ENCODE measurements at places on chromosomes 6 and 20. TPM values are rescaled to one million over a fixed set of nuclear protein-coding genes. Genes with fewer than 3 reads are reported as not detected.

GRCh38 chr20:48776306-48776705 is 51.5 kb downstream of the PREX1 start:
- DNase-seq: no peak

DNA sequence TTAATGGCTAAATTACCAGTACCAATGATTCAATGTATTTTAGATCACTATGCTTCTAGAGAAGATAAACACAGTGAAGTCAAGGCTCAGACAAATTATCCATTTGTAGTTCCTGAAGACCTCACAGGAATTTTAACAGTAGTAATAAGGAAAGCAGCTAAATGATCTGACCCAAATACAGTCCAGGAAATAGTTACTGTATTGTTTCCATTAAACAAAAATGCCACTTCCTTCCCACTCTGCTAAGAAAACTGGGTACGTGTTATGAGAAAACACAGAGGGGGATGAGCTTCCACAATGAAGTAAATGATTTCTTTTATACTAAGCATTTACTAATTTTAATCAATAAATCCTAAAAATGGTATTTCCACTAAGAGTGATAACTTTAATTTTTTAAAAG is 127.9 kb downstream of the CDK19 start:
- no peak for DNase-seq

The PRSS35 gene
- total RNA-seq: 36.2 TPM

DNA sequence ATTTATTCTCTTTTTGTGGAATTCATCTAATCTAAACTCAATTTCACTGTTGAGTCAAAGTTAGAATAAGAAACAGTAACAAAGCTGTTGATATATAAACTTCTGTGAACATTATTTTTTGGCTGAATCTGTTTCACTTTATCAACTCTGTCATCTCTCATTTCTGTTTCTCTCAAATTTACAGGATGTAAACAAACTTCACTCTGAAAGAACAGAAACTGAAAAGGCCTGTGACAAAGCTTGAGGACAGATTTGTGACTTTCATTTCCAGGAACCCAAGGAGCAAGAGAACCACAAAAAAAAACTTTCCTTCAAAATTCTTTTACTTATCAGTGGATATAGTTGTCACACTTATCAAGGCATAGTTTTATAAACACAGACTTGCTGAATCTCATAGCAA is 447.9 kb upstream of the OPRM1 start:
- DNase-seq: no peak

DNA sequence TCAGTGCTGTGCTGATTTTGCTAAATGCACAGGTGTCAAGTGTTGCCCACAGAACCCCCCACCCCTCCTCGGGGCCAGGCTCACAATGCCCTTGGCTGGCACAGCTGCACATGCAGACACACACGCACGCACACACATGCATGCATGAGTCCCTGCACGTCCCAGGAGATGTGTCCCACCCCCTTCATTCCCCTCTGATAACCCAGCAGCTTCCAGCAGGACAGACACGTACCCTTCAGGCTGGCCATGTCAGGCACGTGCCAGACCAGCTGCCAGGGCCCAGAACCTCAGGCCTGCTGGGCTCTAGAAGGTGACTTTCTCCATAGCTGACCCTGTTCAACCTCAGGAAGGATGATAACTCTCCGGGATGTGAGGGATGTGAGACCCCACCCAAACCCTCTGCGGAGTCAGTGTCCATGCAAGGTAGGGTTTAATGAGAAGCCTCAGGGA is 44.4 kb downstream of the MRPL14 start:
- DNase-seq: no peak

GRCh38 chr6:39407446-39407993 is 85.0 kb upstream of the KCNK16 start:
- no peak for DNase-seq

- peak; percentile 27 for DNase-seq
These were observed 461.0 kb upstream of the JARID2 start for GRCh38 chr6:14784596-14785492.

- DNase-seq: peak; percentile 14
These were observed 212.3 kb downstream of the LMBRD1 start for GRCh38 chr6:69584536-69584912.

DNA sequence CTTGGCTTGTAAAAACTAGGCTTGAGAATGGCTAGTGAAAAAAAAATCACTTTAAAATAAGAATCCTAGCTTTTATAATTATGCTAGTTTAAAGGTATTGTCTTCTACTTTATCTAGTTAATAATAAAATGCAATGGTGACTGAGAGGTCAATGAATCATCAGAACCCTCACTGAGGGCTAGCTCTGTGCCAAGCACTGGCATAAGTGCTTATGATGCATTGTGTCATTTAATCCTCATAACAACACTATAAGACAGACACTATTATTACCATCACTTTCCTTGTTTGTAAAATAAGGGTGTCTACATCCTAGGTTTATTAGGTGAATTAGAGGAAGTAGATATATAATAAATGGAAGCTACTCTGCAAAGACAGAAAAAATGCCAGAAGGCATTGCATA is 144.3 kb downstream of the F13A1 start:
- no peak for DNase-seq

DNA sequence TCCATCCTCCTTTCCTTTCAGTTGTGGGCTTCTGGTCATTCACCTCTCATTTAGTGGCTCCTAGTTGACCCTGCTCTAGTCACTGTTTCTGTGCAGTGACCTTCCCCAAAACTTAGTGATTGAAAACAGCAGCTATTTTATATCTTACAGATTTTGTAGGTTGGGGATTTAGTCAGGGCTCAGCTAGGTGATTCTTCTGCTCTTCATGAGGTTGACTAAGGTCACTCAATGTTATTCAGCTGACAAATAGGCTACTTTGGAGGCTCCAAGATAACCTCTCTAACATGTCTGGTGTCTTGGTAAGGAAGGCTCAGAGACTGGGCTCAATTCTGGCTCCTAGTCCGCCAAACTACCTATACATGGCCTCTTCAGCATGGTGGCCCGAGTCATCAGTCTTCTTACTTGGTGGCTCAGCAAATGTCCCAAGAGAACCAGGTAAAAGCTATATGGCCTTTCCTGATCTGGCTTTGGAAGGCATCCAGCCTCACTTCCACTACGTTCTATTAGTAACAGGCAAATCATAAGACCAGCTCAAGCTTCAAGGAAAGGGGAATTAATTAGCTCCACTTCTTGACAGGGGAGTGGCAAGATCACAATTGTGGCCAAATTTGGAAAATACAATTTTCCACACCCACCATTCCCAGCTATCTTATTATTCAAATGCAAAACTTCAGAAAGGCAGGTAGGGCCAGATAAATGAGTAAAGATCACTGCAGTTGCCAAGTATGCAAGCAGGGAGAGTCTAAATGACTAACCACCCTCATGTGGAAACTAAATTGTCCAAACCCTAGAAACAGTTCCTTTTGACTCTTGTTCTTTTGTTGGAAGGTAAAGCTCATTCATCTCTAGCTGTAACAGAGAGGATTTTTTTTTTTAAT is 50.5 kb upstream of the LTV1 start:
- DNase-seq: no peak

The TRIM15 gene
- total RNA-seq: 2.6 TPM

DNA sequence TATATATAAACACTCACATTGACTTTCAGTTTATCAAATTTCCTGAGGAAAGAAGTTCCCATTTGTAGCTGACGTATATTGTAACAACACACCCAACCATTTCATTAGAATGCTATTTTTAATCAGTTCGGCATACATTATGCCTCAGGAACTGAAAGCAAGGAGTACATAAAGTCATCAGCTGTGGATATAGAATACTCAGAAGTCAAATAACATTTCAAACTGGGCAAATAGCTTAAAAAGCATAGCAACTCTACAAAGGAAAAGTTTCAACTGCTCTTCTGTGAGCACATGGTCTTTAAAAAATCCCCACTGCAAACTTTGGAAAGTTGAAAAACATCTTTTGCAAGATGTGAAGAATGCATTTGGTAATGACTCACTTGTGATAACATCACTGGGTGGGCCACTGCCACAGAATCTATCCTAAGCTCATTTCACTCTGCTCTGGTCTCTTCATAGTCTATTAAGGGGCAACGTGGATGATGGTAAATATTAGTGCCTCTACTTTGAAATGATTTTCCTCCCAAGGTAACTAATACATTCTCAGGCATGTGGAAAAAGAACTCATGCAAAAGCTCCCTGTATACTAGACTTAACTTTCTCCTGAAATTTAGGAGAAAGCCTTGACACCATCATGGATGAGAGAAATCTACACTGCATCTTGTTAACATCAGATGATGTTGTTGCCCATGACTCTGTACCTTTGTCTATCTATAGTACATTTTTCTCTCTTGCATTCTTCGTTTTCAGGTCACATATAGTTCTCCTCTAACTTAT is 49.2 kb downstream of the FYN start:
- no peak for DNase-seq

The OLIG3 gene
- not detected for total RNA-seq

The SMOC2 gene
- 51.0 TPM for total RNA-seq

The SOBP gene
- 2.1 TPM for total RNA-seq

GRCh38 chr20:63560333-63560805 is 6.4 kb downstream of the FNDC11 start:
- no peak for DNase-seq

The MYB gene
- 0.17 TPM for total RNA-seq

The PDYN gene
- total RNA-seq: not detected

The KHDC1L gene
- total RNA-seq: not detected

DNA sequence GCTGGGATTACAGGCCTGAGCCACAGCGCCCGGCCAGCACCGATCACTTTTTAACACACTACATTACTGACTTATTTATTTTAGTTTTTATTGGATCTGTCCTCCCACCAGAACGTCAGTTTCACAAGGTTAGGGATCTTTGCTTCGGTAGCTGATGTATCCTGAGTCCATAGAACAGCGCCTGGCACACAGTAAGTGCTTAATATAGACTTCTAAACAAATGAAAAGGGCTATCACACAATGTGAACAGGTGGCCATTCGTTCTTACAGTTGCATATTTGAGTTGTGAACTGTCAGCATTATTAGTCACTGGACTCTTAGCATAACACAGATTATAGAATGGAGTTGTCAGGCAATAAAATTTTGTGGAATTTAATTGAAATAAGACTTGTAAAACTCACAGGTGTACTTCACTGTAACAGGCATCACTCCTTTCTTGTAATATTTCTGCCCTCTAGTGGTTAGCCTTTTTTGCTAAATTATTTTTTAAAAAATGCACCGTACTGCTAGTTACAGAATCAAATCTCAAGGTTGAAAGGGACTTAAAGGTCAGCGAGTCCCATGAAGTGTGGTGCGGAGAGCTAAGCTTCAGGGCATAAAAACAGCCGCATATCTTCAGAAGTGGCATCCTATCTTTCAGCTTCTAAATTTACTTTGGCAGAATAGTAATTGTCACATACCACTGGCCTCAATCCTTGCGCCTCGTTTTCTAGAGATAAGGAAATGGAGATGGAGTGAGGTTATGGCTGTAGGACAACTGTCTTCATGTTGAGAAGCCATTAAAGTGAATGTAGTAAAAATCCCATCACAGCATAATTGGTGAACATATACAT is 3.4 kb upstream of the TBC1D7 start:
- peak; percentile 47 for DNase-seq

DNA sequence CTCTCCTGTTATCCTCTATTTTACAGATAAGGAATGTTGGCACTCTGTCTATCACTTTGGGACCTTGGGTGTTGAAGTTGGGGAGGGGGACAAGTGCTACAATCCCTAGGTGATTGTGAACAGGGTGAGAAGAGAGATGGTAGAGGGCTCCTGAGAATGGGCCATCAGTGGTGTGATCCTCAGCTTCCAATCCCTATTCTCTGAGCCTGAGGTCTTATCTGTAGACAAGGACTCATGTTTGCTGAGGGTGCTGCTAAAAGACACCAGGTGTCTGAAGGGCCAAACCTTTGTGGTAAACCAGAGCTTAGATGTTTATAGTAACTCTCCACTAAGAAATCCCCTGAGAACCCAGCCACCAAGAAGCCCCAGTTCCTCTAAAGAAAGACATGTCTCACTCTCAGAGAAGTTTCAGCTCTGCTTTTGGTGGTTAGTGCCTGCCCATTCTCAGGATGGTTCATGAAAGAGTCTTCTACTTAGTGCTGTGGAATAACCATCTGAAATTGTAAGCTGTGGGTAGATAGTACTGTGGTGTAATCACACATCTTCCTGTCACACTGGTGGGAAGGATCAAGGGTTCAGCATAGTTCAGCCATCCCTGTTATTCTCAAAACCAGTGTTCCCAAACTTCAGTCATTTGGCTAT is 58.2 kb upstream of the IL20RA start:
- DNase-seq: no peak

GRCh38 chr20:49591217-49591865 is 23.4 kb upstream of the PTGIS start:
- DNase-seq: peak; percentile 59

GRCh38 chr6:70363741-70364493 is 49.4 kb upstream of the FAM135A start:
- no peak for DNase-seq

GRCh38 chr6:2132416-2132815 is 113.0 kb downstream of the GMDS start:
- no peak for DNase-seq

The CASS4 gene
- total RNA-seq: 0.13 TPM

The ATXN1 gene
- 28.7 TPM for total RNA-seq

GRCh38 chr6:166626177-166627032 is 646 bp downstream of the RPS6KA2 start:
- peak; percentile 77 for DNase-seq

DNA sequence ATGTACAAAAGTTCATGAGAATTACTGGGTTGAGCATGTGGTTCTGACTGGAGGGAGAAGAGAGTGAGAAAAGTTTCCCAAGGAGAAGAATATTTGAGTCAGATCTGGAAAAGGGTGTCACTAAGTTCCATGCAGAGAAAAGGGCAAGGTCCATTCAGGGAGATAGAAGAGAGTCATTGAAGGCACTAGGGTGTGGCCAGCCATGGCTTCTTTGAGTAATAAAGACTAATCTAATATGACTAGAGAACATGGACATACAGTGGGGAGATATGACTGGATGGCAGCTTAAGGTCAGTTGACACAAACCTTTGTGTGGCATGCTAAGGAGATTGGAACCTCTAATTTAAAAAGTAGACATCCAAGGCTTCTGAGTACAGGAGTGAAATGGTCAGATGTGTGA is 10.7 kb upstream of the SLC17A4 start:
- DNase-seq: peak; percentile 59

GRCh38 chr20:6767536-6768227 is at the start of gene BMP2:
BMP2 (plus strand) TSS chr20:6767686; CDS start chr20:6770127, 2,441 bp downstream.
- DNase-seq: peak; percentile 91
